Hematopoietic multipotent progenitor cell treated with erythropoietin and hydrocortisone succinate and interleukin-3 and kit ligand, for 15 days (in vitro differentiated cells): ENCODE measurements at places on chromosomes 3 and 15.

DNA sequence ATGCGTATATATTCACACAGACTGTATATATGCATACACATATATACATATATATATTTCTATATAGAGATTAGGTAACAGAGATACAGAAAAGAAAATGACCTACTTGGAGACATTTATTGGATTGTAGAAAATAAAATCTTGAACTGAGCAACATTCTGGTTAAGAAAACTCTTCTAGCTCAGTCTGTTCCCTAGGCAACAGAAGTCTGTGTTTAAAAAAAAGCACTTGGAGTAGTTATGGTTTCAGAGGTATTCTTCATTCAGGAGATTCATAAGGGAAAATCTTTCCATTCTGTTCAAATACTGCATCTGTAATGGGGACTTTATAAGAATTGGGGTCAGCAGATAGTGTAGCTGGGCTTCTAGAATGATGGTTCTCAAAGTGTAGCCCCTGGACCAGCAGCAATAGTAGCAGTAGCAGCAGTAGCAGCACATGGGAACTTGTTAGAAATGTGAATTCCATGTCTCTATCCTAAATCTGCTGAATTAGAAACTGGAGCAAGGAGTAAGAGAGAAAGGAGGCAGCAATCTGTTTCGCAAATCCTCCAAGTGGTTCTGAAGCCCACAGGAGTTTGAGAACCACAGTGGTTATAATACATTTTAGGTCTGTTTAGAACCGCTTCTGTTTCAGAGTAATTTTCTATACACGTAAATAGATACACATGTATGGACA is 112.8 kb upstream of the TMEM108 start:
- DNase-seq = no peak

DNA sequence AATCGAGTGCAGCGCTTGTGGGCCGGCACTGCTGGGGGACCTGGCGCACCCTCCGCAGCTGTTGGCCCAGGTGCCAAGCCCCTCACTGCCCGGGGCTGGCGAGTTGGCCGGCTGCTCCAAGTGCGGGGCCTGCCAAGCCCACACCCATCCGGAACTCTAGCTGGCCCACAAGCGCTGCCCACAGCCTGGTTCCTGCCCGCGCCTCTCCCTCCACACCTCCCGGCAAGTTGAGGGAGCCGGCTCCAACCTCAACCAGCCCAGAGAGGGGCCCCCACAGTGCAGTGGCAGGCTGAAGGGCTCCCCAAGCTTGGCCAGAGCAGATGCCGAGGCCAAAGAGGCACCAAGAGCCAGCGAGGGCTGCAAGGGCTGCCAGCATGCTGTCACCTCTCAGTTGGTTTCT is 73.4 kb downstream of the PLXNA1 start:
- DNase-seq = no peak

- no peak for DNase-seq
Measured at GRCh38 chr3:98558100-98558827, 26.5 kb downstream of the GPR15 start.

DNA sequence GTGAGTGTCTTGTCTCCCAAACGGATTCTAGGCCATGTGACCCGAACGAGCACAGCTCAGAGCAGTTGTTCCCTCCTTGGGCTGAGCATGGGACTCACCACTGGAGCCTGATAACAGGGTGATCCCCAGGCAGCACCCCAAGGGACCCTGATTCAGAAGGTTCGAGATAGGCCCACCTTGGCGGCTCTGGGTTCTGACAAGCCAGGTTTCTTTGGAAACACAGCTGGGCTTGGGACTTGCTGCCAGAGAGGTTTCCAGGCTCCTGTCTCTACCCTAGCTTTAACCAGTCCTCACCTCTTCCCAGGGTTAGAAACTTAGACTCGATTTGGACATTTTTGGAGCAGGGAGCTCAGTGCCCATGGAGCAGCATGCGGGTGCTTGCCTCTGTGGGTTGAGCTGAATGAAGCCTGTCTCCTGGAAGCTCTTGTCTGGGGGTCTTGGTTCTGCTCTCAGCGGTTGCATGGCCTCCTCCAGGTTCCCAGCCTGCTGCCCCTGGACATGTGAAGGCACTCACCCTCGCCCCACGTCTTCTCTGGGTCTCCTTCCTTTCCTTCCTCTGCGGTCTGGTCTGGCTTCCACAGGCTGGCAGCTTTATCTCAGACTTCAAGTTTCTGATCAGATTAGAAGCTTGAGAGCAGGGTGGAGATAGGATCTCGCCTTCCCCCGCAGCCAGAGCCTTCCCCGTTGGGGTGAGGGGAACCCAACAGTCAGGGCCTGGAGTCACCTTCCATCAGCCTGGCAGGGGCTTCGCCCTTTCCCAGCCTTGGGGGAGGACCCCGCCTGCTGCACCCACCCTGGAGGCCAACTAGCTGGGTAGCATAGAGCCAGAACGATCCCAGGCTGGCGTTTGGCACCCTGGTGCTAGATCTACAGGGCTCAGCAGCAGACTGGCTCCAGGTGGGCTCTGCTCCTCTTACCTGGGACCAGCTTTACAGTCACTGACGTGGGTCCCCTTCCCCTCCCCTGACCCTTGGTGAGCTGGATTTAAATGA is 21.0 kb downstream of the PAQR5 start:
- no peak for DNase-seq

DNA sequence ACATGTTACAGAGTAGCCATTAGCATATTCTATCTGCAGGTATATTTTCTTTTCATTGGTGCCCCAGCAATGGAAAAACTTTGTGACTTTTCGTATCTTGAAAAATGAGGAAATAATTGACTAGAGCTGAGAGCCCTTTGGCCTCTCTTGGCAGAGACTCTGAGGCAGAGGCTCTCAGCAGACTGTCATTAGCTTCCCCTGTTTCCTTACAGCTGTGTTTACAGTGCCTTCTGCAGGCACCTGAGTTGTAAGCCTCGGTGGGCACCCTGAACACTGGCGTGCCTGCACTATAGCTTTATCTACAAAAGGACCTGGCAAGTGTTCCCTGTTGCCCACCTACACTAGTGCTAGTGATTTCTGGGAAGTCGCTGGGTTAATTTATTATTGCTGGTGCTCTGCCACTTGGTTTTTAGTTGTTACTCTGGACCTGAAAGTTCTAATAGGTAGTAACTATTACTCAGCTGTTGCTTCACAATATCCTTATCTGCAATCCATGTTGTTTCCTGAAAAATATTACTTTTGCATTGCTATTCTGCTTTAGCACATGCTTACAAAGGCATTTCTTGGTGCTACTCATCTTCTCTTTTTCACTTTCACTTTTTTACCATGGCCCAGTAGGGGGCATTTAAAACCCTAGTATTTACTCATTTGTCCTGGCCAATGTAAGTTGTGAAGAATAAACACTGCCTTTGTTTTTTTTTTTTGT is 7.8 kb upstream of the GPR171 start:
- no peak for DNase-seq

- DNase-seq = no peak
Measured at GRCh38 chr3:188200481-188200880, 46.5 kb downstream of the LPP start.

- no peak for DNase-seq
Measured at GRCh38 chr3:175274474-175275218, 415.5 kb downstream of the NAALADL2 start.
